ENCODE measurements at places on chromosomes 2 and 18.

DNA sequence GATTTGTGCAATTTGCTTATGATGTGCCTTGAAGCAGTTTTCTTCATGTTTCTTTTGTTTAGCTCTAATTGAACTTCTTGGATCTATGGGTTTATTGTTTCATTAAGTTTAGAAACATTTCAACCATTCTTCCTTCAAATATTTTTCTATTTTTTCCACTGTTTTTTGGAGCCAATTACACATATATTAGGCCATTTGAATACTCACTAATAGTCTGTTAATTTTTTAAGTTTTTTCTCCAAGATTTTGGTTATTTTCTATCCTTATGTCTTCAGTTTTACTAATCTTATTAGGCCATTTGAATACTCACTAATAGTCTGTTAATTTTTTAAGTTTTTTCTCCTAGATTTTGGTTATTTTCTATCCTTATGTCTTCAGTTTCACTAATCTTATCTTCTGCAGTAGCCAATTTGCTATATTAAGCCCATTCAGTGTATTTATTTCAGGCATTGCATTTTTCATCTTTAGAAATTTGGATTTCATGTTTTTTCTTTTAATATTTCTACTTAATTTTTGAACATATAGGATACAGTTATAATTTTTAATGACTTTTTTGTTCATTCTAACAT lies 9.5 kb upstream of the TMEM87B start:
- DNase-seq: no peak

GRCh38 chr2:219722276-219722879 lies 94.9 kb downstream of the SLC4A3 start:
- DNase-seq: no peak

DNA sequence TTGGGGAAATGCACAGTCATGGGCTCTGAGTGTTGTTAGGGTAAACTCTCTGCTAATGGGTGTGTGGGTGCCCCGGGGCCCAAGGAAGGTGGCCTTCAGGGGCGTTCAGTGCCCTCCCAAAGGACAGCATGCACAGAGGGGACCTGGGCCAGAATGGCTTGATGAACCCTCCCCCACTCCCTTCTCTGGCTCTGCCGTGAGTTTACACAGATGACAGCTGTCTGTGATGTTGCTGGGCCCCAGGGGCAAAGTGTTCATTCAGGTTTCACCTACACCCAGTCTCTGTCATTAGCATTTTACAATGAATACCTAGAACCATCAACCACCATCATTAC lies 3.2 kb downstream of the NPPC start:
- no peak for DNase-seq

- DNase-seq: no peak
These were observed 68.3 kb downstream of the SPRED2 start for GRCh38 chr2:65363879-65364666.

GRCh38 chr18:40937386-40937785 lies 1017.6 kb upstream of the PIK3C3 start:
- no peak for DNase-seq

- DNase-seq: no peak
These were observed 284.3 kb downstream of the GULP1 start for GRCh38 chr2:188576006-188576405.

GRCh38 chr2:15559379-15560139 lies 1.6 kb downstream of the NBAS start:
- no peak for DNase-seq

- DNase-seq: no peak
These were observed 13.8 kb downstream of the FANCL start for GRCh38 chr2:58227171-58227917.

DNA sequence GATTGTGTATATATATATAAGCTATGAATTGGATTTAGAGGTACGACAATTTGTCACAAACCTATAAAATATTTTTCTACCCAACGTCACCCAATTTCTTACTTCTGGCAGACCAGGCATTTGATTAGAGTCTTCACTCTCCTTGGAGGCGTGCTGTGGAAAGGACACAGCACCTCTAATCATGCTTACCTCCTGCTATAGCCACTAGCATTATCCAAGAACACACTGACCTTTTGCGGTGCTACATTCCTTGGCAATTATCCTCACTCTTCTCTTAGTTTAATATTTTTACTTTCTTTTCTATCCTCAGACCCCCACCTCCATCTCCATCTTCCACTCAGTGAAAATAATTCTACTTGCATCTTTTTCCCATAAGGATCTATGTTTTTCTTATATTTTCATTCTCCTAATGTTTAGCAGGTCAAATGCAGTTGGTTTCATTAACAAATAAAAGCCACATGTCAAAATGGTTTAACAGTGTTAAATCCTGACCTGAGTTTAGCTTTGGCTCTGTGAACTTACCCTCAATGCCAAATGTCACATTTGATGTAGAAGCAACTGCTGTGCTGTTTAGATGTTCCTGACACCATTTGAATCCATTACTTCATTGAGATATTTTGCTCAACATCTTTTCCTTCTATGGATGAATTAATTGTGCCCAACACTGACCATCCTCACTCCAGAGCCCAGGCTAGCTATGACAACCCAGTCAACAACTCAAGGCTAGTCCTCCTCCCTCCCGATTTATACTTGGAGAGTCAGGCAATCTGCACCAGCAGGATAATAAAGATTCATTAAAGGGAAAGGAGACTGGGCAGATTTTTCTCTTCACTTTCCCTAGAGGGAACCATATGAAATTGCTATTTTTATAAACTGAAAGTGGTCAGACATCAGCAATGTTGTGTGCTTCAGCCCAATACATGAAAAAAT lies 240.5 kb downstream of the MREG start:
- DNase-seq: no peak

DNA sequence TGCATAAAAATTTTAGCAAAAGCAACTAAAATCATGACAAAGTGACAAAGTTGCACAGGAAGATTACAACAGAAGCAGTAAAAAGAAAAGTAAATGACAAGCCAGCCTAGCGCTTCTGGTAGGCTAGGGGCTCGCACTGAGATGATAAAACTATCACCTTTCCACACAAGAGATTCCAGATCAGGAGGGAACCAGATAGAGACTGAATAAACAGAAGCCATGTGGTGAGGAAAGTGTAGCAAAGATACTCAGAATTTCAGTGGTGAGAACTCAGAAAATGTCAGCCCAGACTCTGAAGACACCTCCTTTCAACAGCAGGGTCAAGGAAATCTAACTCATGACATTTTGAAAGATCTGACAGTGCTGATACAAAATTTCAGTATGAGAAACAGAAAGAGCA lies 77.4 kb upstream of the DNAJC10 start:
- no peak for DNase-seq

DNA sequence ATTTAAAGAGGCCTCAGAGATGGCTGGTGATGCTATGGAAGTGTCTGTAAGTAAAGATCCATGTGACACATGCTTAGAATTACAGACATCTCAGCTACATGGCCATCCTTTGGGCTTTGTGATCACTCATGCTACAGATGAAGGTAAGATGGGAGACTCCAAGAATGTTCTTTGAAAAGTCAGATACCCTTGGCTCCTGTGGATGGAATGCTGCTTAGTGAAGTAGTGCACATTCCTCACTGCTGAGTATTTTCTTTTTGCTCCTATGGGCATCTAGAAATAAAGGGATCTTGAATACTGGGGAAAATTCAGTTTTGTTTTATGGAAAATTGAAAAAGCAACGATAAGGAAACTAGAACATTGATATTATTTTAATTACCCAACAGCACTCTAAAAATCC lies 55.2 kb upstream of the REV1 start:
- DNase-seq: no peak

- DNase-seq: no peak
These were observed 128.0 kb upstream of the KCNJ3 start for GRCh38 chr2:154570501-154570900.

All from stimulated activated CD8-positive, alpha-beta memory T cell treated with anti-CD3 and anti-CD28 coated beads, Interleukin-7, amount 100 ng/mL, for 1 hour (primary cell).